Transverse colon (tissue), 4 donors: ENCODE measurements at places on chromosomes 16 and 17. TPM values are rescaled to one million over a fixed set of nuclear protein-coding genes. Genes with fewer than 3 reads are reported as not detected.

The MT1M gene
- 2.7 TPM for total RNA-seq

The DNAJC7 gene
- 18.1 TPM for total RNA-seq

The TEX14 gene
- not detected for total RNA-seq

DNA sequence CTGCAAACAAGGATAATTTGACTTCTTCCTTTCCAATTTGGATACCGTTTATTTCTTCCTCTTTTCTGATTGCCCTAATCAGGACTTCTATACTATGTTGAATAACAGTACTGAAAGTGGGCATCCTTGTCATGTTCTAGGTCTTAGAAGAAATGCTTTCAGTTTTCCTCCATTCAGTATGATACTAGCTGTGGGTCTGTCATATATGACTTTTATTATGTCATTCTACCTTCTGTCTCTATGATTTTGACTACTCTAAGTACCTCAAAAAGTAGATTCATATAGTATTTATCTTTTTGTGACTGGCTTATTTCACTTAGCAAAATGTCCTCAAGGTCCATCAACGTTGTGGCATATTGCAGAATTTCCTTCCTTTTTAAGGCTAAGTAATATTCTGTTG, 111.5 kb upstream of the RBBP6 start:
- DNase-seq, result no peak

GRCh38 chr16:25606069-25606468, 85.7 kb upstream of the HS3ST4 start:
- no peak for DNase-seq

DNA sequence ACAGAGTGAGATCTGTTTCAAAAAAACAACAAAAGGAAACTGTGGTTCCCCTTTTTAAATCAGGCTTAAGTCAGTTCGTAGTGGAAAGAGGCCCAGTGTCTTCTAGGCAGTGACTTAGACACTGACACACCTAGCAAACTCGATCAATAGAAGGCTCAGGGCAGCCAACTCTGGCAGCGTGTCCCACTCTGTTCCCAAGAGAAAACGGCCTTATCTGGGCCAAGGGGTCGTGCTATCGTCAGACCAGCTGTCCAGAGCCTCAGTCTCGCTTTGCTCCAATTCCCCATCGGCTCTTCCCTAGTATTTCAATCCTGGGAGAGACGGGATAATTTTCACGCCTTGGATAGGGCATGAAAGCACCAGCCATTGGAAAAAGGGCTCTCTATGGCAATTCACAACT, 72.9 kb downstream of the SLC5A11 start:
- no peak for DNase-seq
